ENCODE measurements at places on chromosomes 12 and 14. TPM values are rescaled to one million over a fixed set of nuclear protein-coding genes. Genes with fewer than 3 reads are reported as not detected.

DNA sequence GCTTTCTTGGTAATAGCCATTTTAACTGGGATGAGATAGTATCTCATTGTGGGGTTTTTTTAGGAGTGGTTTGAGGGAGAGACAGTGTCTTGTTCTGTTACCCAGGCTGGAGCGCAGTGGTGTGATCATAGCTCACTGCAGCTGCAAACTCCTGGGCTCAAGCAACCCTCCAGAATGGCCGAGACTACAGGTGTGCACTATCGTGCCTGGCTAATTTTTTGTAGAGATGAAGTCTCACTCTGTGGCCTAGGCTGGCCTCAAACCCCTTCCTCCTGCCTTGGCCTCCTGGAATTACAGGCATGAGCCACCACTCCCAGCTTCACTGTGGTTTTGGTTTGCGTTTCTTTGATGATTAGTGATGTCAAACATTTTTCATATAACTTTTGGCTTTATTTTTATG is 293.6 kb downstream of the ERC1 start:
- DNase-seq: no peak

- DNase-seq: no peak
Measured at GRCh38 chr12:79063258-79063657, 198.7 kb downstream of the SYT1 start.

- no peak for DNase-seq
Measured at GRCh38 chr14:104192146-104192882, 53.9 kb downstream of the KIF26A start.

DNA sequence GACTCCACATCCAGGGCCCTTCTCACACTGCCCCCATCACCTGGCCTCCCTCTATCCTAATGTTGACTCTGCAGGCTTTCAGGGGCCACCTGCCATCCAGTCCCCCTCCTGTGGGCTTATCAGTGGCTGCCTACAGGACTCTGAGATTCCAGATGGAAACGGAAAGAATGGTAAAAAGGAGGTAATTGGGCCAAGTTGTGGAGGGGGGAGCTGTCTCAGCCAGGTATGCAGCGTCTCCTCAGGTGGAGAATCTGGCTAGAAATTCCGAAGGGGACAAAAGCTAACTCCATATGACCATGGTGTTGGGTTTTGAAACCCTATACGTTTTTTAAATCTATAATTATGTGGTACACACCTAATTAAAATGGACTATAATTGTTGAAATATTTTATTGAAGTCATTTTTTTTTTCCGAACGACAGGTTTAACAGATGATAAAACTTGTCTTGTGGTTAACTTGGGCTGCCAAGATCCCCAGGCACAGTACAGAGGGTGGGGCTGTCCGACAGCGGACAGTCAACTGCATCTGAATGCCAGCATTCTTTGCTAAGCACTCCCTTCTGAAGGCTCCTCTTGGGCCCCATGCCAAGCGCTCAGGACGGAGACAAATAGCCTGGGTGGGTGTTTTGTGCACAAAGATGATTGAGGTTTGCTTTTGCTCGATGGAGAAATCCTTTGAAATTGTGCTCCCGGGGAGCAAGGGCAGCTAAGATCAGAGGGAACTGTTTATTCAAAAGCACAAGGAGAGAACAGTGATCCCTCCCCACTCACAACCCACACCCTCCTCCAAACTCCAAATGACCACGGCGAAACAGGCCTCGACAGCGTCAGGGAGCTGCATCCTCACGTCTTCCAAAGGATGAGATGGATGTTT is 365.6 kb downstream of the BCL11B start:
- DNase-seq: no peak

GRCh38 chr12:124893792-124894516 is 20.5 kb downstream of the UBC start:
- DNase-seq: no peak

DNA sequence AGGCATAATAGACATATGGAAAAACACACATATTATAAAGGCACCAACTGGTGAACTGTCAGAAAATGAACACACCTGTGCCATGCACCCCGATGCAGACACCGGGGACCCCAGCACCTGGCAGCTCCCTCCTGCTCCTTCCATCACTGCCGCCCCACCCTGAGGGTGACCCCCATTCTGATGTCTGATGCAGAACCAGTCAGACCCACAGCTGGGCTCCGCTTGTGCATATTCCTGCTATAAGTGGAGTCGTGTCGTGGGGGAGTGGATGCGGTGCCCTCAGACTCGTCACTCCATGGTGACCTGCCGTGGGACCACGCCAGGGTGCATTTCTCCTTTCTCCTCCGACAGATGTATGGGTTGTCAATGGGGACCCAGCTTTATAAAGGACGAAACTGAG is 45.7 kb upstream of the MEG3 start:
- DNase-seq: no peak

- no peak for DNase-seq
Measured at GRCh38 chr12:63846238-63846967, 1.9 kb downstream of the SRGAP1 start.

- DNase-seq: peak; percentile 82
Measured at GRCh38 chr12:117680312-117680711, 288.5 kb downstream of the KSR2 start.

- DNase-seq: no peak
Measured at GRCh38 chr12:129561304-129561703, 342.5 kb downstream of the TMEM132D start.

- DNase-seq: no peak
Measured at GRCh38 chr12:127729381-127729780, 537.6 kb upstream of the TMEM132C start.

- DNase-seq: no peak
Measured at GRCh38 chr12:54021432-54022013, 6.7 kb upstream of the HOXC6 start.

DNA sequence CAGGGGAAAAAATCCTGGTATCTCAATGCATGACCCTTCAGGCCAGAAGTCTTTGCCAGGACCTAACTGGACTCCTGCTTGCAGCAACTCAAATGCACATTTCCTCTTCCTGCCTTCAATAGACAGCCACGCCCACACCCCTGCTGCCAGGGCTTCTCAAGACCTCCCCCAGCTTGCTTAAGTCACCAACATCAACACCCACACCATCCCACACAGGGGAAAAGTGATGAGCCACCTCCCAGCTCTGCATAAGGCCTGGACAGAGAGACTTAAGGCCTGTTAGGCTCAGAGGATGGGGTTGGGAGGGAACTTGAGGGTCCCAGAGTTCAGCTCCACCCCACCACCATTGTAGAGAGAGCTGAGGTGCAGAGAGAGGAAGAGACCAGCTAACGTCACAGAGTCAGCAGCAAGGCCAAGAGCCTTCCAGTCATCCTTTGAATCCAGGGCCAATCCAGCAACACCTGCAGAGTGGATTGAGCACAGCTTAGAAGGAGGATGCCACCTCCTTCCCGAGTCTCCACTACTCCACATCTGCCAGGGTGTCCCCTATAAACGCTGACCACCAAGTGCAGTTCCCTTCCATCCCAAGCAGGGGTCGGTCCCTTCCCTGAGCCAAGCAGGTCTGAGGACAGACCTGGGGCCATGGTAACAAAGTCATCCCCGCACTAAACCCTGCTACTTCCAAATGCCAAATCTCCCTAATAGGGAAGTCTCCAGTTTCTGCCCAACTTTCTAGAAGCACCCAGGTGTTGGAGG is 50.0 kb downstream of the KDM2B start:
- DNase-seq: peak; percentile 60

- no peak for DNase-seq
Measured at GRCh38 chr14:47040550-47040949, 389.0 kb upstream of the RPL10L start.

GRCh38 chr14:28323366-28323765 is 443.2 kb upstream of the FOXG1 start:
- no peak for DNase-seq

Gene HOXC12
- not detected for total RNA-seq

Gene UNC79
- under 0.01 TPM for total RNA-seq

Gene KRT79
- not detected for total RNA-seq

Gene ACRBP
- total RNA-seq: 0.51 TPM

Gene PLEKHG7
- total RNA-seq: not detected

Gene GMPR2
- 90.5 TPM for total RNA-seq

Gene MMP19
- total RNA-seq: 0.51 TPM
